ENCODE measurements at places on chromosomes 16 and 17.

DNA sequence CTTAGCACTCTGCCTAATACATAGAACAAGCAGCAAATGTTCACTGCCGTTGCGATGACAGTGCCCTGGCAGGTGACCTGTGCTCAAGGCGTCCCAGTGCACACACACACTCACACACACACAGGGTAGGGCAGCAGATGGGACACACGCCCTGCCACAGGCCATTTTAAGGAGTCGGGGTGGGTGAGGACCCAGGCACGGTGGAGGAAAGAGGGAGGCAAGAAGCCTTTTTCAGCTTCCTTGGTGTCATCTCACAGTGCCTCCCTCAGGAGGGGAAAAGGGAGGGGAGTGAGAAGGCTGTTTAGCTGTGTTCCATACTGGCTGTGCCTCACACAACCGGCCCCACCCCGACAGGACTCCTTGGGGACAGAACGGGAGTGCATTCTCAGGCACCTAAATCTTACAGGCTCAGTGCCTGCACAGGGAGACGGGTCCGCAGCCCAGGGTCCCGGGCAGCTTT lies 1.5 kb downstream of the PITPNM3 start:
- no peak for DNase-seq

DNA sequence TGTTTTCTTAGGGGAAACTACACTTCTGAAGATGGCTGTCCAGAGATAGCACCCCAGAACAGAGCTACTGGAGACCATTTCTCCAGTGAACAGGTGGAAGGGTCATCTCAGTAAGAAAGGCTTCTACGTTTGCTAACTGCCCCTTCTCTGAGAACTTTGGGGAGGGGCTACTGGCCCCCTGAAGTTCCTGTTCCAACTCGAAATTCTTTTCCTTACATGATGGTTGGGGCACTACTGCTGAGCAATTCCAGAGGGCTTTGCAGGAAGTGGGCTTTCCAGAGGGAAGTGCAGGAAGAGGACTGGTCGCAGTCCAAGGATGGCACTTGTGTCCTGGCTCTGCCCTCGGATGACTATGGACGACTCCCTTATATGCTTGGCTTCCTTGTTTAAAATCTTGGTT lies 31.2 kb downstream of the TOM1L2 start:
- DNase-seq, result no peak

DNA sequence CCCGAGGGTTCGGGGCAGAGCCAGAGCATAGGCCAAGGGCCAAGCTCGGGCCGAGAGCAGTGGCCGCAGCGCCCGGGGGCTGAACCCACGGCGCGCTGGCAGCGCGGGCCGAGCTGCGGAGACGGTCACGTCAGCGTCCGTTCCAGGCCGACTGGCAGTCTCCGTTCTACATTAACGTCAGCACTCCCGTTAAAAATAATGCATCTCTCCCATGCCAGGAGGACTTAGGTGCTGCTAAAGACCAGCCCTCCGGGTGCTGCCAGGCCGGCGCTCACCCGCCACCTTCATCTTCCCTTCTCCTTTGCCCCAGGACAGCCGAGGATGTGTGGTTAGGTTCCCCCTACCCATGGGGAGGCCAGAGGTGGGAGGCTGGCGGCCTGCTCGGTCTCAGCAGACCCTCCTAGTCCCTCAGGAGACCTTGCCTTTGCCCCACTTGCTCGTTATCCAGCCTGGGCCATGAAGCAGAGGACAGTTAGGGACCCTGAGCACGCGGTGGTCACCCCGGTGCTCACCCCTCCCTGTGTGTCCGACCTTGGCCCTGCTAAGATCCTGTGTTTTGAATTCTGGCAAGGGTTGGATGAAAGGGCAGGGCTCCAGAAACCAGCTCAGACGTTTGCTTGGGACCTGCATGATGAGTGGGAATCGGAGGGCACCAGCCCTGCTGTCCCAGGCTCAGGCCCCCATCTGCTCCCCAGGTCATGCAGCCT lies 572 bp downstream of the MPG start:
- no peak for DNase-seq

GRCh38 chr17:42212382-42212781 lies 18.1 kb upstream of the GHDC start:
- DNase-seq, result no peak

GRCh38 chr16:459761-460160 lies 34.3 kb downstream of the RAB11FIP3 start:
- DNase-seq, result no peak

All from NCI-H1048 (cell line).